Aorta (tissue), 5 donors: ENCODE measurements at places on chromosomes 6 and 20. TPM values are rescaled to one million over a fixed set of nuclear protein-coding genes. Genes with fewer than 3 reads are reported as not detected.

GRCh38 chr6:12719017-12719416 lies 2.5 kb downstream of the PHACTR1 start:
- DNase-seq, result no peak

DNA sequence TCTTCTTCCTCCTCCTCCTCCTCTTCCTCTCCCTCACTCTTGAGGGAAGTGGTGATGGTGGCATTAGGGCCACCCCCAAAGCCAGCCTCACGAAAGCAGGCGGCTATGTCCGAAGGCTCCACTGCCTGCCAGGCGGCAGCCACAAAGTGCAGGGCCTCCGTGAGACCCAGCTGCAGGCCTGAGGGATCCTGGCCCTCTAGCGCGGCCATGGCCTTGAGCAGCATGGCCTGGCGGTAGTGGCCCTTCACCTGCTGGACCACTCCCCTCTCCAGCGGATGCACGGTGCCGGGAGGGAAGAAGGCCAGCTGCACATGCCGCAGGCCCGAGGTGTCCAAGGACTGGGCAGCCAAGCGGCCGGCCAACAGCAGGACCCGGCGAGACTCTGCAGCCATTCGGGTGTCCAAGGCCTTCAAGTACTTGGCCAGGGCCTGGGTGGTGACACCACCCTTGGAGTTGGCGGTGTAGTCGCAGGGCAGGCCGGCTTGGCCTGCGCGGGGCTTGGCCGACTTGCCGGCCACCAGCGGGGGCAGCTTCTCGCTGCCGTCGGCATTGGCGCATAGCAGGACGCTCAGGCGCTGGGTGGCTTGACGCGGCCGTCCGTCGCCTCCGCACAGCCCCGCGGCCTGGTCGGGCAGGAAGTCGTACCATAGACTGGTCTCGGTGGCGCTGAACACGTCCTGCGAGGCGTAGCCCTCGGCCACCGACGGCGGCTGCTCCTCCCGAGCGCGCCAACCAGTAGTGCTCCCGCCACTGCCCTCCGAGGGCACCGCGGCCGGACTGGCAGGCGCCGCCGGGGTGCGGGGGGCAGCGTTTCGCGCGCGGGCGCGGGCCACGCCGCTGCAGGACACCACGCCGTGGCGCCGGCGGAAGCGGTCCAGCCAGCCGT lies 1.1 kb downstream of the CENPB start:
- peak; percentile 79 for DNase-seq

GRCh38 chr6:144582939-144583613 lies 297.9 kb downstream of the UTRN start:
- peak; percentile 53 for DNase-seq

GRCh38 chr6:143222801-143223231 lies 162.1 kb downstream of the AIG1 start:
- no peak for DNase-seq

DNA sequence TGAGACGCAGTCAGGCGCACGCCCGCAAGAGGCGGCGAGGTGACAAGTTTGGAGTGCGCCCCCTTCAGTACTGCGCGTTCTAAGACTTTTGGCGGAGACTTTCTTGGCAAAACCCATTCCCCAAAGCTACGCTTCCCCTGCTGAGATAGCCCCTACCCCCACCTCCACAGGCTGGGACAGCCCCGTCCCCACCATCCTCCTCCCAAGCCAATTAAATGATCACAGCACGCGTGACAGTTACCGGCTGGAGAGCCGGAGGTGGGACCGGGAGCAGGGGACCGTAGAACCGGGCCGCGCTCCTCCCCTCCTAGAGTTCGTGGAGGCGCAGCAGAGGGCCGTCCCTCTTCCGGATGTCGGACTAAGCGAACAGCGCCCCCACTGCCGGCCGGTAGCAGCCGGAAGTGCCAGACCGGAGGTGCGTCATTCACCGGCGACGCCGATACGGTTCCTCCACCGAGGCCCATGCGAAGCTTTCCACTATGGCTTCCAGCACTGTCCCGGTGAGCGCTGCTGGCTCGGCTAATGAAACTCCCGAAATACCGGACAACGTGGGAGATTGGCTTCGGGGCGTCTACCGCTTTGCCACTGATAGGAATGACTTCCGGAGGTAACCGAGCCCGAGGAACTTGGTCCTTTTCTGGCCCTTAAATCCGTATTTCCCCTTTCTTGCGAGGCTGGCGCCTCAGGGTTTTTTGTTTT lies at the start of gene TOMM6:
Gene TOMM6, plus strand, starts transcription at position 476 of the 699 bp plus-strand sequence. Its CDS starts 4 bp downstream, at position 480.
- peak; percentile 99 for DNase-seq

DNA sequence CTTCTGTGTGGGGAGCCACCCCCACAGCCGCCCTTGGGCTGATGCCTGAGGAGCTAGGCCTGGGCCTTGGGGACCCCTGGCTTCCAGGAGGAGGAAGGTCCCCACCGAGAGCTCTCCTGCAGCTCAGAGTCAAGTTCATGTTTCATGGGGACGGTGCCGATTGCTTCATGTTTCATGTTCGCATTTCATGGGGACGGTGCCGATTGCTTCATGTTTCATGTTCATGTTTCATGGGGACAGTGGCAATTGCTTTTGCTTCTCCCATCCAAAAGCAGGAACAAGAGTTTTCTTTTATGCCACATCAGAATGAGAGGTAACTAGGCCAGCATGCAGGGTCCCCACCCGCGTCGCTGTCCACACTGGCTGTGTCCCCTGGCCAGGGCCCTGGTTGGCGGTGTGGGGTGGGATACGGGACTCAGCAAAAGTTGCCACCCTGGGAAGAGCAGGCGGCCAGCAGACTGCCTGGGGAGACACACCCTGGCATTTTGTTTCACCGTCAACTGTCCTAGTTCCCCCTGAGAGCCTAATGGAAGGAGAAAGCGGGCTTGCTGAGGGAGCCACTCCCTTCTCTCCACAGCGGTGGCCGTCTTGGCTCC lies 46.0 kb downstream of the DACT2 start:
- DNase-seq, result no peak

- DNase-seq, result no peak
Observed at GRCh38 chr6:158480989-158481388, 78.9 kb upstream of the TMEM181 start.

DNA sequence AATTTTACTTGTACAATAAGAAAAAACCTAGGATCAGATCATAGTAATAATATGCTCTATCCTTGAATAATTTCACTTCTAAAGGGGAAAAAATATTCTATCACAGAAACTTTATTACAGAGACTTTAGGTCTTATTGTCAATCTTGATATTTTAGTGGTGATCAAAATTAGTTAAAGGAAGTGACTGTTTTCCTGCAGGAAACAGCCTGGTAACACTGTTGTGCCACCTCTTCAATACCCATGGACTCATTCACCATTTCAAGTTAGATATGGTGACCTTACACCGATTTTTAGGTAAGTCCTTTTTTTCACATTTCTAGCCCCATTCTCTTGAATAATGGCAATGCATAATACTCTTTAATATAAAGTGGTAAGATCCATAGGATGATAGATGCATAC lies 99.2 kb downstream of the MTFR2 start:
- DNase-seq, result no peak

GRCh38 chr20:49905415-49906091 lies 9.8 kb downstream of the SPATA2 start:
- DNase-seq, result no peak

DNA sequence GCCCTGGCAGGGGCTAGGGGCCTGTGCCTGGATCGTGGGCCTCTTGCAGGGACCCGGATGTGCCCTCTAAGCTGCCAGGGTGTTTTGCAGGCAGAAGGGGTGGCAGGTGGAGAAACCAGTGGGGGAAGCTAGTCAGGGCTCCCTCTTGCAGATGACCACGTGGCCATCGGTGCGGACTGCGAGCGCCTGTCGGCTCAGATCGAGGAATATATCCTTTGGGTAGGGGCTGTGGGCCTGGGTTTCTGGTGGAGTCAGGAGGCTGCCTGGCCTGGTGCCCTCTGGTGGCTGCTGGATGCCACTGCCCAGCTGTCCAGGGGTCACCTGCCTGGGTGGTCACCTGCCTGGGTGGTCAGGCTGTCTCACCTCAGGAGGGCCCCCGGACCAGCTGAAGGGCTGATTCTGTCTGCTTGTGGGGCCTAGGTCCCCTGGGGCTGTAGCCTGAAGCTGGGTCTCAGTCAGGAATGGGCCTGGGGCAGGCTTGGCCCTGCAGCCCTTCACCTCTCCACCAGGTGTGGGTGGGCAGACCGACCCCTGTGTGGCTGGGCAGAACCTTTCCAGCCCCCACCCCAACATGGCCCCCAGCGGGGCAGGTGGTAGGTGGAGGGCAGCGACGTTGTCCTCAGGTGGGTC lies 6.7 kb downstream of the TCEA2 start:
- DNase-seq, result no peak

- DNase-seq, result no peak
Observed at GRCh38 chr6:23175391-23175790, 606.0 kb downstream of the HDGFL1 start.

EPHA7 gene
- not detected for polyA plus RNA-seq

KCNB1 gene
- polyA plus RNA-seq, result under 0.01 TPM

C6orf163 gene
- polyA plus RNA-seq, result 0.26 TPM

ESR1 gene
- polyA plus RNA-seq, result 0.13 TPM

SLC16A10 gene
- 0.05 TPM for polyA plus RNA-seq

UNC93A gene
- polyA plus RNA-seq, result not detected
